SK-N-SH (cell line): ENCODE measurements at places on chromosomes 12 and 14. TPM values are rescaled to one million over a fixed set of nuclear protein-coding genes. Genes with fewer than 3 reads are reported as not detected.

DNA sequence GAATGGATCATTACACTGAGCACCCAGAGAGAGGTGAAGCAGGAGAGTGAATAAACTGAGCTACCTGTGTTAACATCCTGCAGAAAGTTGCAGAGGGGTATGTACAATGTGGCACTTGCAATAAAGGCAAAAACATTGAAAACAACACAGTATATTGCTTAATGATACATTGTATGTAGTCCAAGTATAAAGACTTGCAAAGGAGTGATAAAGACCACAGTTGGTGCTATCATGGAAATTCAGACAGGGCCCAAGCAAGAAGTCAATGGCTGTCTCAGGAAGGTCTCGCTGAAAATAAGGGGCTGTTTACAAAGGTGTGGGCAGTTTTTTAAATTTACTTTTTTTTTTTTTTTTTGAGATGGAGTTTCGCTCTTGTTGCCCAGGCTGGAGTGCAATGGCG is 10.0 kb downstream of the TMEM120B start:
- DNase-seq = no peak

DNA sequence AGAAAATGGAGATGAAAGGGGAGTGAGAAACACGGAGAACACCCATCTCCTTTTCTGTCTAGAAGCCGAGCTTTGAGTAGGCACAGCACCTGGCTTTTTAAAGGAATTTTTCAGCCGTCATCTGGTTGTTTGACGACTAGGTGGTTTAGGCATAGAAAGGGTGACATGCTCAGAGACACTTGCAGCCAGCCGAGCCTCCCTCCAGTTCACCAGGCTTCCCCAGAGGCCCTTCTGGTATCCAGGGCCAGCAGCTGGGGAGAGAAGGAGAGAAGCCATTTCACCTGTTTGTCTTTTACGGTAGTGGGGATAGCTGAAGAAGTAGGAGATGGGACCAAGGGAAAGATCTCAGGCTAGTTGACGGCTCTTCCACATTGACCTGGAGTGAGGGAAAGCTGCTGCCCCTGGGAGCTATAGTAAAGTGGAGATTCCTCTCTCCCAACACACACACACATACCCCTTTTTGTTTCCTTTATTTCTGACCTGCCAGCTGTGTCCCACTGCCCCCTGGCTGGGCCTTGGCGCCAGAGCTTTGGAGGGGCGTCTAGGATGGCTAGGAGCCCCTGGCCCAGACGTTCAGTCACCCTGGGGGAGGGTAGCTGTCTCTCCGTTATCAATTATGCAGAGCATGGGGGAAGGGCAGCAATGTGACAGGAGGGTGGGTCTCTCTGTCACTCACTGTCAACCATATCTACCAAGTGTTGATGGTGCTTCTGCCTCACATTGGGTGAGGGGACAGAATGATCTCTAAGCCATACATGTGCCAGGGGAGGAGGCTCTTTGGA is 5.5 kb downstream of the MAP3K12 start:
- DNase-seq = no peak

DNA sequence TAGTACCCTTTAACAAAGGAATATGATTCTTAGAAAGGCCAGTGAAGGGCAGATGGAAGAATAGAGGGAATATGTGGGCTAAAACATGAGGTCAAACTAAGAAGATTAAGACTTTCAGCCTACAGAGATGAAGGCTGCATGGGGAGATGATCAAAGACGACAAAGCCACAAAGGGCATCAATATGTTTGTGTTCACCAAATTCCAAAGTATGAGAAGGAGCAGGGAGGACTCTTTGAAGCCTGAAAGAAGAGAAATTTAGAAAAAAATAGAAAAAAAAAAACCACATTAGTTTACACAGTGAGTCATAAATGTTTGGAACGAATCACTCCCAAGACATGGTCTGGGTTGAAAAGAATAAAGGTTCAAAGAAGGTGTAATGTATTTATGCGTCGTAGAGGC is 131.8 kb downstream of the NEDD1 start:
- no peak for DNase-seq

DNA sequence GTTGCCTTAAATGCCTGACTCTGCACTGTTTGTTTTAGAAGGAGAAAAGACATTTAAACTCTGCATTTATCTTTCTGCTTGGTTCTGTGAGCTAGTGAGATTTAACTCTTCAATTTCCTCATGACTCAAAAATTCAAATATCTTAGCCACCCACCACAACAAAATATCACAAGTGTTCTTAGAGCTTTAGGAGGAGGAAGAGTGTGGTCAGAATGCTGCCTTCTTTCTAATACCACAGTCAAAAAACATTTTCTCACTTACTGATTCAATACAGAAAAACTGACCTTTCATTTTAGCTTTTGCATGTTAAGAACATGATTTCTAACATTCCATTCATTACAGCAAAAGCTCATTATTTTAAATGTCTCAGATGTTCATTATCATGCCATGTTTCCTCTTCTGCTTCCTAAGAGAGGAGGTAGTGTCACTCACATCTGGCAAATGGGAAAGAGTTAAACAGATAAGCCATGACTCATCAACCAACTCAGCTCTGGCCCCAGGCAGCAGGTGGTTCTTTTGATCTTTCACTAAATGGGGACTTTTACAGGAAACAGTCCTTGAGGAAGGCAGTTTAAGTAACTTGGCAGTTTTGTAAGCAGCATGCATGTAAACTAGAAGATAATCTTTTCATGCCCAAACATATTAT is 56.4 kb upstream of the RNU6-8 start:
- peak; percentile 58 for DNase-seq

DNA sequence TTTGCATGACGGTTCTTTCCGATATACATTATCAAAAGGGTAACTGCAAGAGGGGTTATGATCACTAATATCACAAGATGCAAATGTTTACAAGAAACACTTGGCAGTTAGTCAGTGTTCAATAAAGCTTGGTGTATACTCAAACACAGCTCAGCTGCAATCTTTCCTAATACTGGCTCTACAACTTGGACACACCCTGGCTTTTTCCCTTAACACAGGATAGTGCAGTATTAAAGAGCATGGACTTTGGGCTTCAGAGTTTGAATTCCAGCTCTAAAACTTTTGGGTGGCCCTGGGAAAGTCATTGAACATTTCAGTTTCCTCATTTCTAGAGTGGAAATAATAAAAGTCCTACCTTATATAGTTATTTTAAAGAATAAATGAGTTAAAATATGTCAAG is 107.0 kb downstream of the HECTD4 start:
- DNase-seq = no peak

- no peak for DNase-seq
Measured at GRCh38 chr12:74551291-74551690, 13.7 kb downstream of the ATXN7L3B start.

- no peak for DNase-seq
Measured at GRCh38 chr12:23139026-23139425, 514.1 kb downstream of the ETNK1 start.

- no peak for DNase-seq
Measured at GRCh38 chr12:47433876-47434275, 272.0 kb downstream of the RPAP3 start.

DNA sequence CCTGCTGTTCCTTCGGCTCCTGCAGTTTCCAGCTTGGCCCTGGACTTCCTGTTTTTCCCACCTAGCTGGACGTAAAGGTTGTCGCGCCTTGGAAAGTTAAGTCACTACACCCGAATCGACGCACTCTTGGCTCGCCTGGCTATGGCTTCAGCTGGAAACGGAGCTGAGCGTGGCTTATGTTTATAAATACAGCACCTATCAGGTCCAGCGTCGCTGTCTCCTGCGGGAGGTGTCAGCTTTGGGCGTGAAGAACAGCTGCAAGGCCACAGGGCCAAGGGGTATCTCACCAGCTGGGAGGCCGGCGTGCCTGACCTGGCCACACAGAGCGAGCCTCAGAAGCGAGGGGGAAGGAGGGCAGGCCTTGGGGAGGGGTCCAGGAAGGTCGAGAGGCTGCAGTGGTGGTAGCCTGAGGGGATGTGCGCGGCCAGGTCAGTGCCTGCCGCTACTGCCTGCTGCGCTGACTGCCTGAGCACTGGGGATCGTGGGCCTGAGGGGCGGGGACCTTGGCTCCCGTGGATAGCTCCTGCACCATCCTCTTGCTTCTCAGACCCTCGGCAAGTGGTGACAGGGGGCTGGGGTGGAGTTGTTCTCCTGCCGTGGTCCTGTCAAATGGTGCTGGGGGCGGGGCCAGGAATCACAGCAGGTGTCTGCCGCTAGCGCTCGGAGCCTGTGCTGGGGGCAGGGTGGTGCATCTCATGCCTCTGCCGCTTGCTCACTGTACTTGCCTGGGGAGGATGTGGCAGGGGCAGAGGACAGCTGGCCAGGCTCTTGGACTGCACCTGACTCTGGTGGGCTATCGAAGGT is 12.5 kb downstream of the PACS2 start:
- DNase-seq = peak; percentile 35

DNA sequence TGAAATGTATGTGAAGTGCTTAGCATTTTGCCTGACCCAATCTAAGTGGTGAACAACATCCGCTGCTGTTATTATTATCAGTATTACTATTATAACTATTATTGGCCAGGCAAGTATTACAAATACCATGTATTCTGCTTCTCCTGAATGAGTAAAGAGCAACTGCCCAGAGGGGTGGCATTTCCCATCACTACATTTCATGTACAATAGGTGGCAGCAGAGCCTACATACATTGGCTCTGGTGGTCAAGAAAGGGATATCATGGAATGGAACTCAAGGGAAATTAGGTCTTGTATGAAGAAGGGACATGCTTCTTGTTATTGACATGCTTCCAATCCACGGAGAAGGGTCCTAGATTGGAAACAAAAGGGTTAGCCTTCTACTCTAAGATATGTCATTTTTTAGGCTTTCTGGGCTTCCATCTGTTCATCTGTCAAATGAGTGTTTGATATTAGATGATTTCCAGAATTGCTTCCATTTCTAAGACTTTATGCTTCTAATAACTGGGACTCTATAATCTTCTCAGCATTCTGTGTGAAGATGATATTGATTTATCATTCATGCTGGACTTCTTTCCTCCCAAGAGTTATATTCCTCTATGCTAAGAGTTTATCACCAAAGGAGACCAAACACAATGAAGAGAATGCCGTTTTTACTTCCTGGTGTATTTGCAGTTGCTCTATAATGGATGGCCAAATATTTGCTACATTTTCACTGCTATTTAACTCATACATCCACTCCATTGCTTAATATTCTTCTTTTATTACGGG is 239.1 kb downstream of the SSPN start:
- DNase-seq = peak; percentile 52

DNA sequence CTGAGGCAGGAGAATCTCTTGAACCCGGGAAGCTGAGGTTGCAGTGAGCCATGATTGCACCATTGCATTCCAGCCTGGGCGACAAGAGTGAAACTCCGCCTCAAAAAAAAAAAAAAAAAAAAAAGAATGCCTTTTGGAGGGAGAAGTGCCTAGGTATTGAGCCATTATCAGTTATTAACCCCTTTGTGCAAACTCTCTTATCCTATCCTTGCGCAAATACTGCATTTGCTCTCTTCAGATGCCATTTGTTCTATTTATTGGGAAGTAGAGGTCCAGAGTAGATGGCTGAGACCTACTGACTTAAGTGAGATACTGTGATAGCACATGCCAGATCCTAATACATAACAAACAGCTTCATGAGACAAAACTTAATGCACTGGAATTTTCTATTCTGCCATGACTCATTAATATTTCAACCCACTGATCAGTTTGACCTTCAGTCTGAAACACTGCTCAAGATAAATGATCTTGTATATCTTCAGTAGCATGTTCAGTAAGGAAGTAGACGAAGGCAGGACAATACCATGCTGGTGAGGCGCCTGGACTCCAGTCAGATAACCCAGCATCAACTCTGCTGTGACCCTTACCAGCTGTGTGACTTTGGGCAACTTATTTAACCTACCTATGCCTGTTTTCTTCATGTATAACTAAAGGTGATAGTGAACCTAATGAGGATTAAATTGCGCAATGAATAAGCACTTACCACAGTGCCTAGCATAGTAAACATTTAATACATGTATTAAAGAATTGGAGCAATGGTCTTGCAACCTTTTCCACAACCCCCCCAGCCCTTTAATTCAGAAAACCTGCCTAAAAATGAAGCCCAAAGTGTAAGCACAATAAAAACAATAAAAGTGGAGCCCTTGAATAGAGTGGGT is 5.7 kb upstream of the DNAAF2 start:
- no peak for DNase-seq

DNA sequence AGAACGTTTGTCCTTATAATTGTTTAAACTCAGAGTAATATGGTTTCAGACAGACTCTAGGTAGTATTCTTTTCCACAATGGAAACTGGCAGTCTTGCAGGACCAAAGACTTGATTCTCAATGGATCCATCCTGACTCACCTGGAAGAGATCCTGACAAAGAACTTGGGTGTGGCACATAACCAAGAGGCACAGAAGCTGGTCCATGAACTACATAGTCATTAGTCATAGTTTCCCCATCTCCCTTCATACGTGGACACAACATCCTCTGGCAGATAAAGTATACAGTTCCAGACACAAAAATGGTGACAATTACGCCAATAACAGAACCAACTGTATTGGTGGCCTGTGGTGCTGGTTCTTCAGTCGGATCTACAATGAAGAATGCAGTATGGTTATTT is 55.8 kb downstream of the BCL2L14 start:
- DNase-seq = no peak

DNA sequence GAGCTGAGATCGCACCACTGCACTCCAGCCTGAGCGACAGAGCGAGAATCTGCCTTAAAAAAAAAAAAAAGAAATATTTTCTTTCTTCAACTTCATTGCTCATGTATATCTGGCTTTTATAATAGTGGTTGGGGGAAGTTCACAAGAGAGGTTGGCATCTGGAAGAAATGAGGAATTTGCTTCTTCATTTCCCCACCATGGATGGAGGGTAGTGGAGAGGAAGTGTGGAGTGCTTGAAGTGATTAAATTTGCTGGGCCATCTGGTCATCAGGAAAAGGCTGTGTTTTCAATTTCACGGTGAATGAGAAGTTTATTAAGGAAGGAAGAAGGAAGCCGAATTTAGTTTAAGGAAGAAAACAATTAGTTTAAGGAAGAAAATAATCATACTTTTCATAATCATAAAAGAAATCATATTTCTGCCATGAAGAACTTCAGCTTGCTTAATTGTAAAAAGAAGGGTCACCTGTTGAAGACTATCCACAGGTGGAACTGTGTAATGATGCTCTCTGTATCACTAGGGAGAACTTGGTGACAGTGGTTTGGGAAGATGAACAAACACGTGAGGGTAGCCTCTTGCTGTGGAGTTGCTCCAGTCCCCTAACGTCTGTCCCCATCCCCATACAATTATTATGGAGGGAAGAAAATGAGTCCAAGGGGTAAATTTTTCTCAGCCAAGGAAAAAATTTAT is 197.3 kb upstream of the ARHGAP5 start:
- DNase-seq = no peak

- no peak for DNase-seq
Measured at GRCh38 chr12:41681898-41682297, 462.8 kb downstream of the GXYLT1 start.

- DNase-seq = no peak
Measured at GRCh38 chr12:32567296-32567674, 111.8 kb upstream of the DNM1L start.

Gene PTGDR
- not detected in 2 replicates for polyA plus RNA-seq

Gene CLEC4C
- not detected in 2 replicates for polyA plus RNA-seq

Gene RGS6
- not detected in 2 replicates for polyA plus RNA-seq

Gene NRL
- polyA plus RNA-seq = 0.76 and 0.88 TPM in 2 replicates

Gene CISTR
- polyA plus RNA-seq = not detected in 2 replicates

Gene FGD4
- 0.26 and 0.44 TPM in 2 replicates for polyA plus RNA-seq

Gene RHOJ
- 12.1 and 16.7 TPM in 2 replicates for polyA plus RNA-seq

Gene SPRYD3
- 20.3 and 25.8 TPM in 2 replicates for polyA plus RNA-seq

Gene SERPINA4
- polyA plus RNA-seq = not detected in 2 replicates
